ENCODE measurements at places on chromosomes 16 and 17. TPM values are rescaled to one million over a fixed set of nuclear protein-coding genes. Genes with fewer than 3 reads are reported as not detected.

GRCh38 chr17:2062571-2063183 lies 7.8 kb downstream of the HIC1 start:
- DNase-seq, result no peak

- DNase-seq, result no peak
These were observed 61.7 kb upstream of the MRC2 start for GRCh38 chr17:62565817-62566216.

Gene KRT12
- not detected for polyA plus RNA-seq

Gene MAP2K4
- 43.8 TPM for polyA plus RNA-seq

DNA sequence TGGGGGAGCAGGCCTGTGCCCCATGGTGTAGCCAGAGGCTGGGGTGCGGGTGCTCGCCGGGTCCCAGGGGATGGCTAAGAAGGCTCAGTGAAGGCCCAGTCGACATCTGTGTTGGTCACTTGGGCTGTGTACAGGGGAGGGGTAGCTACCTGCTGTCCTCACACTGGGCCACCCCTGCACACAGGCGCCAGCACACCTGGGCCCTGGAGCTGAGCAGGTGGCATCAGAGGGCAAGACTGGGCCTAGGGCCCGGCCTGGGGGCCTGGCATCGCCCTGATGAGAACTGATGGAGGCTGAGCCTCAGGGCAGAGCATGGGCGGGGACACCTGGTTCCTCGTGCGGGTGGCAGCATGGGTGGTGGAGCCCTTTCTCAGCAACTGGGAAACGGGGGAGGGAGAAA lies 870 bp upstream of the CTRB2 start:
- no peak for DNase-seq

Gene UMOD
- polyA plus RNA-seq, result 272 TPM

Gene KRT24
- not detected for polyA plus RNA-seq

Gene GJC1
- 27.1 TPM for polyA plus RNA-seq

GRCh38 chr17:12877953-12878669 lies 88.8 kb downstream of the ARHGAP44 start:
- no peak for DNase-seq
